Suppressor macrophage treated with lipopolysaccharide for 1 hour (primary cell): ENCODE measurements at places on chromosomes 11 and 22.

DNA sequence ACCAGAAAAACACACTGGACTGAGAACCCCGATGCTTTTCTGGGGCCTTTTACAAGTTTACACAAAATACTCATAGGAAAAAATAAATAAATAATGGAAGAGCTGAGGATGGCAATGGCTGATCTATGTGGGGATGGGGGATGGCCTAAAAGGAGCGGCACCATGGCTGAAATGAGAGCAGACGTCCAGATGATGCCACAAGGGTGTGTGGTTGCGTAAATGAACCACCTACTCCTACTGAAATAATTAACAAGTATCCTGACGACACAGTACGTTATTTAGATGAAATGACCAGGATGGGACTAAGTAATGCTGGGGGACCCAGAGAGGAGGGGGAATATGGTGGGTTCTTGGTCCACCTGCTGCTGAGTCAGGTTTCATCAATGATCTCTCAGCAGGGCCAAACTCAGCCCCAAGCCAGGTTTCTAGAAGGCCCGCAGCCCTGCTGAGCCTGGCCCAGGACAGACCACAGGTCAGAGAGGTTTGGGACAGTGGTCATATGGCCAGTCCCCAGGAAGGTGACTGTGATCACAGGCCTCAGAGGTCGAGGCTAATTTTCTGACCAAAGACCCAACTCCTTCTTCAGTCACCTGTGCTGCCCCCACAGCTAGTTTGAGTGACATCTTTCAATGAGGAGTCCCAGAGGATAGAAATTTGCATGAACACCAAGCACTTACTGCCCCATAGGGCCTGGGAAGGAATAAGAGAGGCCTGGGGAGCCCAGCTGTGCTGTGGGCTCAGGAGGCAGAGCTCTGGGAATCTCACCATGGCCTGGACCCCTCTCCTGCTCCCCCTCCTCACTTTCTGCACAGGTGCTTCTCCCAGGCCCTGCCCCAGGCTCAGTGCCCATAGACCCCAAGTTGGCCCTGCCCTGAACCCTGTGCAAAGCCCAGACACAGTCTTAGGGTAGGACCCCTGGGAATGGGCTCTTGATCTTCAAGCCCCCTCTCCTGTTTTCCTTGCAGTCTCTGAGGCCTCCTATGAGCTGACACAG is 76.3 kb upstream of the IGLL5 start:
- DNase-seq: no peak

DNA sequence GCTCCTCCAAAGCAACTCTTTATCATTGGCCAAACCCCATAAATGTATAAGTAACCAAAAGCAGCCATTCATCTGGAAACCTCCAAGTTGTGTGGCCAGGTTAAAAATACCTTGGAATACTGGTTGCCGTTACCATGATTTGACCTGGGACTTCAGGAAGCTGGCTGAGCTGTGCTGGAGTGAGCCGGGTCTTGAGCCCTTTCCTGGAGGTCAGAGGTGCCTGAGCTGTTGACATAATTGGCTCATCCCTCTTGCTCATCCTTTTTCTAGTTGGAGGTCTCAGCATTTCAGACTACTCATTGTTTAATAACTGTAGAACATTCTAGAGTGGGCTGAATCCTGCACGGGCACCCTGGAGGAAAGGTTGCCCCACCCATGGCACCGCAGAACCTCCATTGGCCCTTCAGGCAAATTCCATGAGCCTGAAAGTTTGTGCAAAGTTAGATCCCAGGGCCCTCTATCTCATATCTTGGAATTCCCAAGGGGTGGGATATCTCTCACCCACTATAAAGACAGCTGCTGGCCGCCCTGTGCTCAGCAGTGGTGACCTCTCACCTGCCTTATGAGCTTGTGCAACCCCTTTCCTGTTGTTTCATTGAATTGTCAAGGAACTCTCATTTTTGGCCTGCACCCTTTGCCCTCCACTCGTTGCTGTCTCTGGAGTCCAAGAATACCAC is 77.0 kb downstream of the C22orf31 start:
- DNase-seq: no peak

- peak; percentile 33 for DNase-seq
These were observed 5.2 kb downstream of the BET1L start for GRCh38 chr11:201966-202365.

DNA sequence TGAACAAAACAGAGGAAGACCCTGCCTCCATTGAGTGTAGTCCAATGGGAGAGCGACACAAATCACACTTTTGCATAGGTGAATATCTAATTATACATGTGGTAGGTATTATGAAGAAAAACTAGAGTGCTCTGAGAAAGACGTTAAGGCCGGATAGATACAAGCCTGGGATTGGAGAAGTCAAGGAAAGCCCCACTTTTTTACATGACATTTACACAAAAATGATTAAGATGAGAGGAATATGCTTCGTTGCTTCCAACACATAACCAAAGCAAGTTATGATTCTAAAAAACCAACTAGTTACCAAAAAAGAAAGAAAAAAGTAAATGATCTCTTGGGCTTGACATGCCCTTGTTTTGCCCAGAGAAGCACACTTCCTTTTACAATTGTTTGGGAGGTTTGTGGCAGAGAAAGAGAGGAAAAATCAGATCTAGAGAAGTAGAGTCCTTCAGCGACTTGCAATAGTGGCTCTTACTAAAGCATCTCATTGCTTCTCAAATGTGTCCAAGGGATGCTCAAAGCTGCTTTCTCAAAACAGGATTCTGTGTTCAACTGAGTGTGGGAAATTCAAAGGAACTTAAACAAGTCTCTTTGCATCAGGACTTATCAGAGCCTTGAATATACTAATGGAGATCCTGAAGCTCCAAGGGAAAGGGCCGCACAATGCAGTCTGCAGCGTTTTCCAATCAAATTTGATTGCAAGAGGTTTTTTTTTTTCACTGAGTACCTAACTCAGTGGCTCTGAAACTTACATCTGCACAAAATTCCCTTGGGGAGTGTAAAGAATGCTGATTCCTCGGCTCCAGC is 38.8 kb downstream of the FLI1 start:
- DNase-seq: no peak
